ENCODE measurements at places on chromosomes 6 and 20.

DNA sequence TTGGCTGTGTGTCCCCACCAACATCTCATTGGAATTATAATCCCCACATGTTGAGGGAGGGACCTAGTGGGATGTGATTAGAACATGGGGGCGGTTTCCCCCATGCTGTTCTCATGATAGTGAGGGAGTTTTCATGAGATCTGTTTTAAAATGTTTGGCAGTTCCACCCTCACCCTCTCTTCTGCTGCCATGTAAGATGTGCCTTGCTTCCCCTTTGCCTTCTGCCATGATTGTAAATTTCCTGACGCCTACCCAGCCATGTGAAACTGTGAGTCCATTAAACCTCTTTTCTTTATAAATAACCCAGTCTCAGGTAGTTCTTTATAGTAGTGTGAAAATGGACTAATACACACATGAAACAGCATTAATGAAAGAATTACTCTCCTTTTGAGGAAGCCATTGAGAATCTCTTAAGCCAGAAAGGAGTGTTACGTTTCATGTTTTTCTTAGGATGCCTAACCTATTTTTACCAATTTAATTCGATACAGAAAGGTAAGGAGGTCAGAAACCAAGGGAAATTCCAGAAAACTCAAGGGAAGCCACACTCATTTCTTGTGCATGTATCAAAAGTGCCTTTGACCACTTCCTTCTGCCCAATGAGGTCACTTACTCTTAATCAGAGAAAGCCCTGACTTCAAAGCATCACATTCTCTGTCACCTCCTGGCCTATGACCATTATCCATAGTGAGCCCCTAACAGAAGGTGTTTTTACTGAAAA is 24.7 kb upstream of the HINT3 start:
- DNase-seq = no peak

DNA sequence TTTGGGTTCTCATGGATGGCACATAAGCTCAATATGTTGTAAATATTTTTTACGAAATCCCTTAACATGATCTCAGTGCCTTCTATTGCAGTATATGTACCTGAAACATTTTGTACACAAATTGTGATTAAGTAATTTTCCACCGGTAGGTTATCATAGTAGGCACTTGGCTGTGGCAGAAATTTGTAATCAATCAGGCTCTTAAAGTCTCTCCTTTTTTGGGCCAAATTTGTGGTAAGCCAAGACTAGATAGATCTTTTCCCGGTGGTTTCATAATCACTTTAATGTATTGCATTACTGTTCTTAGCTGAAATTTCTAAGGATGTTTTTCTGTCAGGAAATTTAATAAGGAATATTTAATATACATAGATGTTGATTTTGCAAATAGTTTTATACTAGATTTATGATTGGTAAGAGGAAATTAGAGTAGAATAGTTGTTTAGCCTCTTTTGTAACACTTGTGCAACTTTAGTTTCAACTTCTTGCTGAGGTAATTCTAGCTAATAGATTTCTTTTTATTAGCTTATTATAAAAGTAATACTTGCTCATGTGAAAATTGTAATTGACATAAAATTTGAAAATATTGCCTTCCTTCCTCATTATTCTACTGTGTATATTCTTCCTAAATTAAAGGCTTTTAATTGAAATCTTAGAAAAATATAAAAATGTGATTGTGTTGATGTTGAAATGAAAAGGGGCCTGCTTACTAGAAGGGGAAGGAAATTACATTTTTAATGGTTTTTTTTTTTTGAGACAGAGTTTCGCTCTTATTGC is 3.2 kb downstream of the PCMT1 start:
- DNase-seq = no peak

GRCh38 chr6:135280375-135281136 is 99.4 kb downstream of the MYB start:
- no peak for DNase-seq

- DNase-seq = no peak
Observed at GRCh38 chr20:44412402-44413144, 57.1 kb downstream of the HNF4A start.

- no peak for DNase-seq
Observed at GRCh38 chr6:5679270-5679669, 327.5 kb downstream of the NRN1 start.

DNA sequence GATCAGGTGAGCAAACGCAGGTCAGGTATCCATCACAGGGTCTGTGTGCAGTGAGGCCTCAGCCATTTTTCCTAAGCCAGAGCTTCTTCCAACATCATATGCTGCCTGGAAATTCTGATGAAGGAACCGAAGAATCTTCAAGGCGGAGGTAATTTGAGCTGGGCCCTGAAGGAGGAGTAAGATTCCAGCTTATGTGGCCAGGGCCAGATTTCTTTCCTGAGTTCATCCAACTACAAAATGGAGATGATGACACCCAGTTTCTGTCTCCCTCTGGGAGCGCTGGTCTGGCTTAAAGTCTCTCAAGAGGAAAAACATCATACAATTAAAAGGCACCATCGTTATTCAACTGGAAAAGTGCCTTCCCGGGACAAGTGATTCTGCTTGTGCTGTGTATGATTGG is 6.9 kb upstream of the MANBAL start:
- DNase-seq = no peak

DNA sequence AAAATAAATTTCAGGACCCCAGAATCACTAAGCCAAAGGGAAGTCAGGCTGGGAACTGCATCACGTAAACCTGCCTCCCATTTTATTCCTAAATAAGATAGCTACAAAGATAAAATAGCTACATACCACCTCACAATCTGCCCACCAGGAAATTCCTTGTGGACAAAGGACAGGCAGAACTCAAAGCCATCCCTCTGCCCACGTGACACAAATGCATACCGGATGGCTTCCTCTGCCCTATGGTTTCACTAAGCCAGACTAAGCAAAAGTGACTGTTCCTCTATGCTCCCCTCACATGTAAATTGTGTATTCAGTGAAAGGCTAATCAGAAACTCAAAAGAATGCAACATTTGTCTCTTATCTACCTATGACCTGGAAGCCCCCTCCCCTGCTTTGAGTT is 15.0 kb downstream of the MBOAT1 start:
- DNase-seq = no peak

DNA sequence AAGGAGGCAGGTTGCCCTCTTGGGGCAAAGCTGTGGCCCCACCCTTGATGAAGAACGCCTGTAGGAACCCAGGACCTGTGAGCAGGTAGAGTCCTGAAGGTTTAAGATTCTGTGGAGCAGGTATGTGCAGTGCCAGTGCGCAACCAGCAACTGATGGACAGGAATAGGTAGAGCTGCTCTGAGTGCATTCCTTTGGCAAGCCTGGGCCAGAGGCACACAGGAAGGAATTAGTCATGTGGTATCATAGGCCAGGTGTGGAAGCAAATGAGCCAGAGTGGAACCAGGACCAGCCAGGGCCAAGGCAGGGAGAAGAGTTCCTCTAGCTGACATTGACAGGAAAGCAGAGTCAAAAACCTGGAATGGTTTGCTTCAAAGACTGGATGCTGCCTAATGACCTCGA is 1.4 kb upstream of the KHDC1 start:
- DNase-seq = no peak

DNA sequence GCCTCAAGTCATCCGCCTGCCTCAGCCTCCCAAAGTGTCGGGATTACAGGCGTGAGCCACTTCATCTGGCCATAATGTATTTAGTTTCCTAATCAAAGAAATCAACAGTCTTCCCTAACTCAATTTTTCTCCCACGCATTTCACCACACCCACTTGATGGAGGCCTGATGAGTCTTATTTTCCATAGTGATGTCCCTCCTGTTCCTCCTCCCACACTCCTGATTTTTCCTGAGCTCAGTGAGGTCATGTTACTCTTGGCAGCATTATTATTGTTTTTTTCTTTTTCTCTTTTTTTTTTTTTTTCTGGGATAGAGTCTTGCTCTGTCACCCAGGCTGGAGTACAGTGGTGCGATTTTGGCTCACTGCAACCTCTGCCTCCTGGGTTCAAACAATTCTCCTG is 8.9 kb downstream of the ABRACL start:
- DNase-seq = no peak

- no peak for DNase-seq
Observed at GRCh38 chr20:20814685-20815084, 102.2 kb upstream of the RALGAPA2 start.

- DNase-seq = no peak
Observed at GRCh38 chr6:122072014-122072647, 327.3 kb upstream of the HSF2 start.

- DNase-seq = no peak
Observed at GRCh38 chr6:151370509-151371078, 20.8 kb downstream of the ZBTB2 start.

- DNase-seq = no peak
Observed at GRCh38 chr6:161085246-161085645, 93.7 kb downstream of the MAP3K4 start.

Data from stimulated activated CD4-positive, alpha-beta T cell treated with anti-CD3 and anti-CD28 coated beads, Interleukin-15, amount 100 ng/mL, for 1 hour (primary cell).